ENCODE measurements at places on chromosomes 16 and 17. TPM values are rescaled to one million over a fixed set of nuclear protein-coding genes. Genes with fewer than 3 reads are reported as not detected.

ABCC11 gene
- 0.23 TPM for total RNA-seq

HSD11B2 gene
- not detected for total RNA-seq

TP53TG3B gene
- not detected for total RNA-seq

GABARAP gene
- total RNA-seq = 313 TPM

OR2C1 gene
- not detected for total RNA-seq

IRF8 gene
- 4.9 TPM for total RNA-seq

NGFR gene
- total RNA-seq = 0.33 TPM

DNA sequence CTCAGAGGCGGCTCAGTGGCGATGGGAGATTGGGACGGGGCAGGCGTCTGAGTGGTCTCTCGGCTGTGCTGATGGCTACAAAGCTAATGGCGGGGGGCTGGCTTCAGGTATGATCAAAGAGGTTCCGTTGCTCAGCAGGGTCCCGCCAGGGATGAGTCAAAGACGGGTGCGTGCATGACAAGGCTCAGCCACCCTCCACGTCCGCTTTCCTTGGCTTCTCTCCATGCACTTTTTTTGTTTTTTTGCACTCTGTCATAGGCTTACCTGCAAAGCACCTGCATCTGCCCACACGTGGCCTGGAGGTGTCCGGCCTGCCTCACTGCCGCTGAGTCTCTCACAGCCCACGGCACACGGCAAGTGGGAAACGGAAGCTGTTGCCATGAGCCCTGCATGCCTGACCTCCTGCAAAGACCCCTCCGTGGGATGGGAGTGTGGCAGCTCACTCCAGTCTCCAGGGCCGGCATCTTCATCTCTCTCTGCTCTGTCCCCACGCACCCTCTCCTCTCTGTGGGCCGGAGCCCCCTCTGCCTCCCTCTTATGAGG, 85.5 kb upstream of the ZNF469 start:
- H3K27ac ChIP-seq = no peak overlapping the region
- H3K4me1 ChIP-seq = peaks cover 15% of the 10 kb centered on the region
- H3K4me3 ChIP-seq = no peak overlapping the region
- DNase-seq = no peak
- H3K27me3 ChIP-seq = no peaks in the 10 kb centered on the region

DNA sequence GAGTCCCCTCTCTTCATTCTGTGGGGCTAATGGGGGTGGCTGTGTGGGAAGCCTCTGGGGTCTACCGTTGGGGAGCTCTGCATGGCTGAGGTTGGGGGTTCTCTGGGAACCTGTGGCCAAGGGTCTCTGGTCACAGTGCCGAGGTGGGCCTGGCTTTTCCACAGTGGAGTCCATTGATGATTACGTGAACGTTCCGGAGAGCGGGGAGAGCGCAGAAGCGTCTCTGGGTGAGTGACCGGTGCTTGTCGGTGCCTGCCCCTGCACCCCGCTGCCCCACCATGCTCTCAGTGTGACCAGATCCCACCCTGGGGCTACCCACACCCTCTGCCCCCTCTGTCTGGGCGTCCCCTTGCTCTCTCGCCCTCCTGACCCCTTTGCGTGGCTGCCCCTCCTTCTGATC, 4.5 kb downstream of the LAT start:
- no peak for DNase-seq
- peaks cover 56% of the 10 kb centered on the region for H3K4me1 ChIP-seq
- H3K27ac ChIP-seq = peak overlapping the region; percentile 92
- H3K4me3 ChIP-seq = peak overlapping the region; percentile 67

- H3K27me3 ChIP-seq = peaks cover 2% of the 10 kb centered on the region
- no peak overlapping the region for H3K27ac ChIP-seq
- H3K4me1 ChIP-seq = peaks cover 5% of the 10 kb centered on the region
- H3K4me3 ChIP-seq = no peak overlapping the region
- no peak for DNase-seq
Measured at GRCh38 chr17:81151278-81151677, 14.0 kb upstream of the PVALEF start.

DNA sequence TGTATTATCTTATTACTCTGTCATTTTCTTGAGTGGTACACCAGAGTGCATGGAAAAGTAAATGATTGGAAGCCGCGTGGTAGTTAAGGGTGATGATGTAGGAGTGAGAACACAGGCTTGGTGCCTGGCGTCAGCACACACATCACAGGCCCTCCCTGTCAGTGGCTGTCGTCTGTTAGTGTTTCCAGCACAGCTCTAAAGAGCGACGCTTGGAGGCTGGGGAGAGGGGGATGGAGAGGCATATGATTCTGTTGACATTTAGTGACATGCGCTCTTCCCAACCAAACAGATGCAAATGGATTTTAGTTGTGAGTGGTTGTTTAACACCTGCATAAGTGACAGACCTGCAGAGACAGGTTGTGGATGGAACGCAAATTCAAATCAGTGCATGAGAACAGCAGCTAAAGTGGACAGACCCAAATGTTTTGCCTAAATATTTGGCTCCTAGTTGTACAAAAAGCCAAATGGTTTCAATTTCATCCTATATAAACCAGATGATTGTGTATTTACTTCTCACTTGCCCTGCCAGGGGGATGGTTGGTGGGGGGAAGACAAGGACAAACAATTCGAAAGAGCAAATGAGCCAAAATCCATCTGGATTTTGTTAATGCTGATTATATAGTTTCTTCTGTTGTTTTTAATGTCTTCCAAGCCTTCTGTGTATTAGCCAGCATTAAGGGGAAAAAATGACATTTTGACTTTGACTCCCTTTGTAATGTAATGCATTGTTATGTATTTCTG, 222.3 kb downstream of the WWOX start:
- no peak for DNase-seq
- no peak overlapping the region for H3K27ac ChIP-seq
- H3K27me3 ChIP-seq = no peaks in the 10 kb centered on the region
- no peak overlapping the region for H3K4me3 ChIP-seq
- H3K36me3 ChIP-seq = no peaks in the 10 kb centered on the region
- no peaks in the 10 kb centered on the region for H3K4me1 ChIP-seq

DNA sequence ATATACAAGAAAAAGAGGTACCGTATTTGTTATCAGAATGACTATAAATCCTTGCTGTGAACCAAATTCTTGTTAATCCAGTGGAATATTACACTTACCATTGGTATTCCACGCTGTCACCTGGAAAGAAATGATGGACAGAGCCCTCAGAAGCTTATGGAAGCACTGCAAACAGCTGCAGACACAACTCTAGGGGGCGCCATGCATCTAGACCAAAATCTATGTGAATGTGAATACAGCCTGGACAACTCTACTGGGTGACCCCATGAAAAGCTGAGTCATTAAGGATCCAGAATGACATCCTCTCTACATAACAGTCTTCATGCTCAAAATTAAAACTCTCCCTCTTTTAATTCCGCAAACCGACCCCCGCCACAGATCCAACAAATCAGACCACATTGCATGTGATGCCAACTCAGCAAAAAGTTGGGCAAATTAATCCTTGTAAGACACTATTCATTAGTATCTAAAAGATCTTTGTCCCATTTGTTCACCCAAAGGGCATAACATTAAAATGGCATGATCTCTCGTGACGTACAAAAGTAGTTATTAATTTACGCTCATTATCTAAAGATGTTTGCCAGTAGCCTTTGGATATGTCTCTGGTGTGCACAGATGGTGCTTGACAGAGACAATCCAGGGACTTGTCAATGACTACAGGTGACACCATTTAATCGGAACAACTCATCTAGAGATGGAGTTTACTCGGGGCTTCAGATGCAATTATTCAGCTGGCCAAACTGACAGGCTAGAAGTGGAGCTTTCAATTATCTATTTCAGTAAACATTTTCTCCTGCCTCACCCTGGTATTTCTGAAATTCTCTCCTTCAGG, 552.7 kb upstream of the PSMD7 start:
- no peak overlapping the region for H3K27ac ChIP-seq
- no peak for DNase-seq
- no peaks in the 10 kb centered on the region for H3K36me3 ChIP-seq
- H3K4me1 ChIP-seq = no peaks in the 10 kb centered on the region
- no peaks in the 10 kb centered on the region for H3K27me3 ChIP-seq

- H3K27ac ChIP-seq = no peak overlapping the region
- no peaks in the 10 kb centered on the region for H3K36me3 ChIP-seq
- DNase-seq = no peak
- peaks cover 8% of the 10 kb centered on the region for H3K27me3 ChIP-seq
- no peak overlapping the region for H3K4me3 ChIP-seq
Measured at GRCh38 chr16:70593544-70593943, 52.8 kb upstream of the IL34 start.

GRCh38 chr17:6303664-6304063, 131.3 kb downstream of the AIPL1 start:
- peak; percentile 28 for DNase-seq
- H3K27ac ChIP-seq = no peak overlapping the region
- no peak overlapping the region for H3K4me3 ChIP-seq

DNA sequence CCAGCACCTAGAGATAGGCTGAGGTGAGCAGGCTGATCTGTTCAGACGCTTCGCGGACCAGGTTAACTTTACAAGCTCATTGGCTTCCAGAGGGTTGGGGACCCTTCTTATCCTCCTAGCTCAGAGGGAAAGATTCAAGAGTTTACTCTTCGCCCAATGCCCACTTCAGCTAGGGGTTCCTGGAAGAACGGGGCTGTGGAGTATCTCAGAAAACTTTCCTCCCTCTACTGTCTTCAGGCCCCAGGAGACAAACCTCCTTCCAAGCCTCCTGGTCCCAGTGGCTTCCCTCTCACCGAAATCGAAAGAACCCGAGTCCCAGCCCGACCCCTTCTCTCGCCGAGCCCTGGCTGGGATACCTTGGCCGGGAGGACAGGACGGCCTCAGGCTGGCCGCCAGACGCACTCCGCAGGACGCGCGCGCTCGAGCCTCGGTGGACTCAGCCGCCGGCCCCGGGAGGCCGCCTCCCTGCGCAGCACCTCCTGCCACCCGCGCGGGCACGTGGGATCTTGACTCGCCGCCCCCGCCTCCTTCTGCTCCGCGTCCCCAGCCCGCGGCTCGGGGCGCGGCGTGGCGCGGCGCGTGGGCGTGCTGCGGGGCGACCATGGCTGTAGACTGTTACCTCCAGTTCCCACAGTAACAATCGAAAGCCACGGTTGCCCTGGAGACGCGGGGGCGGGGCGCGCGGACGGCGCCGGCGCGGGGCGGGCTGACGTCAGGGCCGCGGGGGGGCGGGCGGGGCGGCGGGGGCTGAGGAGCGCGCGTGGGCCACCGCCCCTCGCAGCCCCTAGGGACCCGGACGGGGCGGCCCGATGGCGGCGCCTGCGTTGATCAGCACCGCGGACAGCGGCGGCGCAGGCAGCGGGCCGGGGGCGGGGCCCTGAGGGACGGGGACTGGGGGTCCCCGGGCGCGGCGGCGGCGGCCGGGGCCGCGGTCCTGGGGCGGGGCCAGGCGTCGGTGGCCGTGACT, 5.3 kb upstream of the HIC1 start:
- peaks cover 3% of the 10 kb centered on the region for H3K36me3 ChIP-seq
- H3K27ac ChIP-seq = no peak overlapping the region
- peaks cover 28% of the 10 kb centered on the region for H3K4me1 ChIP-seq
- peak; percentile 91 for DNase-seq
- H3K27me3 ChIP-seq = peaks cover 22% of the 10 kb centered on the region
- peak overlapping the region; percentile 65 for H3K4me3 ChIP-seq

GRCh38 chr16:62462971-62463370, 426.7 kb upstream of the CDH8 start:
- no peaks in the 10 kb centered on the region for H3K27me3 ChIP-seq
- H3K27ac ChIP-seq = no peak overlapping the region
- no peak for DNase-seq
- H3K4me1 ChIP-seq = no peaks in the 10 kb centered on the region
- no peaks in the 10 kb centered on the region for H3K36me3 ChIP-seq

GRCh38 chr17:40113907-40114245, 7.9 kb upstream of the MSL1 start:
- H3K36me3 ChIP-seq = no peaks in the 10 kb centered on the region
- peak overlapping the region; percentile 76 for H3K4me3 ChIP-seq
- no peaks in the 10 kb centered on the region for H3K27me3 ChIP-seq
- H3K4me1 ChIP-seq = peaks cover 54% of the 10 kb centered on the region

DNA sequence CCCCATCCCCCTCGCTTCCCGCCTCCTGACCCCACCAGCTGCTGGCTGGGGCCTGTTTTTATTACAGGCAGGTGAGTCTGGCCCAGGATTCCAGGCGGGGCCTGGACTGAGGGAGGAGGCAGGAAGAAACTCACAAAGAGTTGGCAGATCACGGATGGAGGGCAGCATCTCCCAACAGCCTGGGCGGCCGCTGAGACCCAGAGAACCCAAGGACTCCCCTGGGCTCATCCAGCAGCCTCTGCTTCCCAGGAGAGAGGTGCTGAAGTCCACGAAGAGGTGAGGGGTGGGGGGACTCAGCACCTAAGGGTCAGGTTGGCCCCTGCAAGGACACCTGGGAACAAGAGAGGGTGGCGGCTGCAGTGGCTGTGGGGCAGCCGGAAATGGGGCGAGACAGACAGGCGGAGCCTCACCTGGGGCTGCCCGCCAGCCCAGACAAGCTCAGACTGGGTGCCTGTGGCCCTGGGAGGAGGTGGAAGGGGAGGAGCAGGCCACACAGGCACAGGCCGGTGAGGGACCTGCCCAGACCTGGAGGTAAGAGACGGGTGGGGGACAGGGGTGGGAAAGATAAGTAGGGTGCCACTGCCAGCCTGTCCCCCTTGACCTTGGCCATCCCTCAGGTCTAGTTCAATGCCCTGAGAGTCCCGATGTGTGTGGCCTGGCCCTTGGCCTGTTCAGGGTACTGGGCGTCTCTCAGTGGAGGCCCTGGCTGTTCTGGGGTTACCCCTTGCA, 8.7 kb upstream of the ADGRG1 start:
- peaks cover 6% of the 10 kb centered on the region for H3K27me3 ChIP-seq
- no peak overlapping the region for H3K27ac ChIP-seq
- no peak overlapping the region for H3K4me3 ChIP-seq
- H3K36me3 ChIP-seq = no peaks in the 10 kb centered on the region
- no peak for DNase-seq

DNA sequence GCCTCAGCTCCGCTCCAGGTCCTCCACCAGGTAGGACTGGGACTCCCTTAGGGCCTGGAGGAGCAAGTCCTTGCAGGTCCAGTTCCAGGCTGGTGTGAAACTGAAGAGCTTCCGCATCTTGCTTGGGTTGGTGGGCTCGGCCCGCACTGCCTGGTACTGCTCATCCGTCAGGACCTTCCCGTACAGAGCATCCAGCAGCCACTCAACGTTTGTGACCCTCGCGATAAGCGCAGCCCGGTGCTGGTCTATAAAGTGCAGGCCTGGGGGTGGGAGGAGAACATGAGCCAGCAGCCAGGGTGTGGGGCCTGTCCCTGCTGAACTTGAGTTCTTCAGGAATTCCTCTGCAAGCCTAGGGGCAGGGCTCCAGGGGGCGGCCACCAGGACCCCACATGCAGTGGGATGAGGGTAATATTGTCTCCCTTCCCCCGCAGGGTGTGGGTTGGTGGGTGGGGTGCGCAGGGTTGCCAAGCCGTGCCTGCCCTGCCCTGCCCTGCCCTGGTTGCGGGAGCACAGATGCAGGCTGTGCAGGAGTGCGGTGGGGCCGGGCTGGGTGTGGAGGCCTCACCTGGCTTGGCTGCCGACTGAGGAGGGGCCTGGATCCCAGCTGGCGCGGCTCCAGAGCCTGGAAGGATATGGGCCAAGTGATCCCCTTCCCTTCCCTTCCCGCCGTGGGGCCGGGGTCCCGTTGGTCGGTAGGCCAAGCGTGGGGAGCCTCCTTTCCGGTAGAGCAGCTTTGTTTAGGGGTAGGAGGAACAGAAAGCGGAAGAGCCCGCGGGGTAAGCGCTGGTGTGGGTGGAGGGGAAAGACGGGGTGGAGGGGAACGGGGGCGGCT, 762 bp downstream of the PYCARD start:
- H3K36me3 ChIP-seq = peaks cover 40% of the 10 kb centered on the region
- H3K4me1 ChIP-seq = peaks cover 64% of the 10 kb centered on the region
- peak overlapping the region; percentile 79 for H3K27ac ChIP-seq
- DNase-seq = peak; percentile 55
- peak overlapping the region; percentile 87 for H3K4me3 ChIP-seq

GRCh38 chr17:51161541-51161940, 4.7 kb upstream of the NME2 start:
- no peak overlapping the region for H3K4me3 ChIP-seq
- DNase-seq = no peak
- H3K27me3 ChIP-seq = no peaks in the 10 kb centered on the region
- peaks cover 31% of the 10 kb centered on the region for H3K4me1 ChIP-seq
- peaks cover 44% of the 10 kb centered on the region for H3K36me3 ChIP-seq

All from activated CD4-positive, alpha-beta memory T cell treated with anti-CD3 and anti-CD28 coated beads, Interleukin-2, amount 10 ng/mL, durations not matched to agents 7 days and 5 days (primary cell).